Foreskin keratinocyte (primary cell): ENCODE measurements at places on chromosomes 4 and X.

DNA sequence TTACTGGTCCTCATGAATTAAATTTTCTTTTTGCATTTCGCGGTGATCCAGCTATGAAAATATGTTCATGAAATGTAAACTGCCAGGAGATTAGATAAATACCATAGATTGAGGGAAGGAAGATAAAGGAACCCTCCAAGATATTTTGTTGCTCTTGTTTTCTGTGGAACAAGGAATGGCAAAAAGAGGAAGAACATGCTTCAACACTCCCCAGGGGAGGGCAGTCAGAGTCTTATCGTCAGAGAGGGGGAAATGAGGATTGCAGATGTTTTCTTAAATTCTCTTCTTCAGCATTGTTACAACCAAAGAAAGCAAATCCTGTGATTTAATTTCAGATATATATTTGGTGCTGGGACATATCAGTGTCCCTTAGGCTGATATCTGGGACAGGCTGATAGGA lies 9.5 kb upstream of the SFRP2 start:
- no peak for DNase-seq

DNA sequence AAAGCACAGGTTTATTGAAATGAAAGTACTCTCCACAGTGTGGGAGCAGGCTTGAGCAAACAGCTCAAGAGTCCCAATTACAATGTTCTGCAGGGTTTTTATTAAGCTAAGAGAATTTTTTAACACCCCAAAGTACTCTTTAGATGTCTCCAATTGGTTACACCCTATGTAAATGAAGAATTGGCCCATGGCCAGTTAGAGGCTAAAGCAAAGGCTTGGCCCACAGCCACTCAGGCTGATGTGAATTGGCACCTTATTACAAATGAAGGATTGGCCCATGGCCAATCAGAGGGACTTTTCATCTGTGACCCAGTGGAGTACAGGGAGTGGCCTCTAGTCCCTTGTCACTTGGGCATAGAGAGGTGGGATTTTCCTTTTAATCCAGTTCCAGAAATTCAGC lies 30.1 kb upstream of the IQCM start:
- no peak for DNase-seq

- no peak for DNase-seq
Measured at GRCh38 chr4:145716200-145716599, 36.3 kb downstream of the C4orf51 start.

DNA sequence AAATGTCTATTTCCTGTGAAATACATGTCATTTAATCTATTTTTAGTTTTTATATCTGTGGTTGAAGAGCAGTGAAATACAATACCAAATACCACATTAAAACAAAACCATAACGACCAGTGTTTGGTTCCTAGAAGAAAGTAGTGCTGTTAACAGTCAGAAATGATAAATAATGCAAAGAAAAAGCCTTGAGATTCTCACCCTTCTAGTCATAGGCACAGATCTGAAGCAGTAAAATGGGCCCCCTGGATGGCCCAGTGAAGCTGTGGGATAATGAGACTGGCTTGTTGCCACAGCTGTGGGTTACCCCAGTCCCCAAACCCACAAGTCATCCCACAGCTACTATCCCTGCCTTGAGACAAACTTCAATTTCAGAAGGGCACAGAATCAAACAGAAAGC lies 137.3 kb upstream of the RPL34 start:
- DNase-seq: no peak

DNA sequence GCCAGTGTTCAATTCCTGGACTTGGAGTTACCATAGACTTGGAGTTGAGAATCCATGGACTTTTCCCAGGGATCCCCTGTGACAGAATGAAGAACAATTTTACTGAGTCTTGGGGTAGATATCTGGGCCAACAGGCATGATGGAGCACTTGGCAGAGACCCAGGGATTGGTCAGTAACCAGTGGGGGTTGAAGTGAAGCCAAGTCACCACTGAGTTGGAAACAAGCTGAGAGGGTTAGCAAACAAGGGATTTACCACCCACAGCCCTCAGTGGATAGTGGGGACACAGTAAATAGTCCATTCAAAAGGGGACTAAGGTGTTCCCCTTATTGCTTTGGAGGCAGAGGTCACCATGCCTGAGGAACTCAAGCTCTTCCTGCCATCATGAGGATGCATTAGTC lies 281.7 kb downstream of the PPP1R2C start:
- no peak for DNase-seq

- DNase-seq: peak; percentile 2
Measured at GRCh38 chrX:110734894-110735541, 60.6 kb downstream of the CHRDL1 start.

GRCh38 chr4:61533140-61533539 lies 333.0 kb downstream of the ADGRL3 start:
- DNase-seq: peak; percentile 78
